ENCODE measurements at places on chromosomes 13 and 19. TPM values are rescaled to one million over a fixed set of nuclear protein-coding genes. Genes with fewer than 3 reads are reported as not detected.

SLC25A41 gene
- total RNA-seq: 0.40 TPM

NLRP7 gene
- 0.33 TPM for total RNA-seq

IGFL3 gene
- not detected for total RNA-seq

TRPM4 gene
- total RNA-seq: not detected

ZIC2 gene
- not detected for total RNA-seq

TMEM221 gene
- total RNA-seq: not detected

IL4I1 gene
- total RNA-seq: 25.5 TPM

NCR1 gene
- not detected for total RNA-seq

ATXN8OS gene
- total RNA-seq: not detected

DNA sequence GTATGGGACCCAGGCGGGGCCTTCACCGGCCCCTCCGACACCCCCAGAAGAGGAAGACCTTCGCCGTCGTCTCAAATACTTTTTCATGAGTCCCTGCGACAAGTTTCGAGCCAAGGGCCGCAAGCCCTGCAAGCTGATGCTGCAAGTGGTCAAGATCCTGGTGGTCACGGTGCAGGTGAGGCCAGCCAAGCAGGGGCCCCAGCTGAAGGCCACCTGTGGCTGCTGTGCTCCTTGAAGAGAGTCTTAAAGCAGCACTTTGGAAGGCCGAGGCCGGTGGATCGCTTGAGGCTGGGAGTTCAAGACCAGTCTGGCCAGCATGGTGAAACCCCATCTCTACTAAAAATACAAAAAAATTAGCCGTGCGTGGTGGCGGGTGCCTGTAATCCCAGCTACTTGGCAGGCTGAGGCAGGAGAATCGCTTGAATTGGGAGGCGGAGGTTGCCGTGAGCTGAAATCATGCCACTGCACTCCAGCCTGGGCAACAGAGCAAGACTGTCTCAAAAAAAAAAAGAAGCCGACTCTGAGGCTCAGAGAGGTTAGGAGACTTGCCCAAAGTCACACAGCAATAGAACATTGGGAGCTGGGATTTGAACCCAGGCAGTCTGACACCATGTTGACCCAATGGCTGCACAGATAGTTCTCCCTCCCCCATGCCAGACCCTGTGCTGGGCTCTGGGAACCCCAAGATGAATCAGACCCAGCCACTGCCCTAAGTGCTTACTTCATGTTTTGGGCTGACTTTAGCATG is 2.7 kb downstream of the MCOLN1 start:
- H3K27me3 ChIP-seq: no peaks in the 10 kb centered on the region
- no peak overlapping the region for H3K4me3 ChIP-seq
- no peak for DNase-seq
- H3K27ac ChIP-seq: no peak overlapping the region

GRCh38 chr19:38619361-38620174 is 580 bp downstream of the EIF3K start:
- H3K4me3 ChIP-seq: peak overlapping the region; percentile 100
- peaks cover 47% of the 10 kb centered on the region for H3K4me1 ChIP-seq
- no peak for DNase-seq
- peaks cover 68% of the 10 kb centered on the region for H3K36me3 ChIP-seq

- H3K4me1 ChIP-seq: no peaks in the 10 kb centered on the region
- H3K27me3 ChIP-seq: no peaks in the 10 kb centered on the region
- H3K36me3 ChIP-seq: peaks cover 26% of the 10 kb centered on the region
- H3K4me3 ChIP-seq: no peak overlapping the region
Observed at GRCh38 chr19:18350490-18350889, 10.1 kb downstream of the PGPEP1 start.

- no peak overlapping the region for H3K27ac ChIP-seq
- H3K4me3 ChIP-seq: peak overlapping the region; percentile 16
- H3K4me1 ChIP-seq: no peaks in the 10 kb centered on the region
- no peak for DNase-seq
Observed at GRCh38 chr19:56838024-56838908, 2.3 kb downstream of the PEG3 start.

DNA sequence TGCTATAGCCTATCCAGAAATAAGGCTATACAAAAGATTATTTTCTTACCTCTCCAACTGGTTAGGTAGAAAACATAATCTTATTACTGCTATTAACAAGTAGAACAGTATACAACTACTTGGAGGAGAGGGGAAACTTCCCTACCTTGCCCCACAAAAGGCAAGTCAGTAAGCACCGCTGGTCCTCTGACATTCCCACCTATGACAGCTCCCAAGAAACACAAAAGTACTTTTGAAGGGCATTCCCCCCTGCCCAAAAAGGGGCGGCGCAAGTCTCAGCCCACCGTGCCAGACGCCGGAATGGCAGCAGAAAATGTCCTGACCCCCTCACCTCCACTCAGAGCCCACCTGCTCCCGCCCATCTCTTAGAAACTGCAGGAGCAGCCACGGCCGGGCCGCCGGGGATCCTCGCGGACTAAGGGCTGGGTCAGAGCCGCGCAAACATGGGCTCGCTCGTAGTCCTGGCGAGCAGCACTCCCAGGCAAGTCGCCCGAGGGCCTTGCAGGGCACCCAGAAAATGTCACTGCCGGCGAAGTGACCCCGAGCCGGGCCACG is 437 bp downstream of the SUCLA2 start:
- peak overlapping the region; percentile 95 for H3K4me3 ChIP-seq
- H3K4me1 ChIP-seq: peaks cover 28% of the 10 kb centered on the region
- H3K27me3 ChIP-seq: no peaks in the 10 kb centered on the region
- no peak for DNase-seq

DNA sequence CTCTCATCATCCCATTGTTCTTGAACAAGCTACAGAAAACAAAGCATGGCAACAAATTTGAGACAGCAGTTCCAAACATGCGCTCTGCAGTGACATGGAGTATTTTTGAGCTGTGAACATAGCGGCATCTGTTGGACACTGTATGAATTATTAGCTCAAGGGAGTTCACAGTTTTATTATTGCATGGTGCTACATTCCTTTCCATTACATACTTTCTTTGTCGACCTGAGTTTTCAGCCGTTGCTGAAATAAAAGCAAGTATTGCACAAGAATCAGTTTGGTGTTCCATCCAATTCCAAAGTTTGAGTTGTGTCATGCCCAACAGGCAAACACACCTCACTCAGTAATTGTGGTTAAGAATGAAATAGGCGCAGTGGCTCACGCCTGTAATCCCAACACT is 30.1 kb upstream of the METTL21C start:
- no peaks in the 10 kb centered on the region for H3K36me3 ChIP-seq
- no peak overlapping the region for H3K4me3 ChIP-seq
- H3K27ac ChIP-seq: no peak overlapping the region
- no peak for DNase-seq

GRCh38 chr13:73754241-73754640 is 380.0 kb downstream of the KLF12 start:
- H3K27ac ChIP-seq: no peak overlapping the region
- H3K36me3 ChIP-seq: peaks cover 29% of the 10 kb centered on the region
- DNase-seq: no peak
- H3K4me3 ChIP-seq: no peak overlapping the region
- peaks cover 4% of the 10 kb centered on the region for H3K4me1 ChIP-seq

GRCh38 chr19:29620931-29621351 is 14.9 kb downstream of the POP4 start:
- peaks cover 12% of the 10 kb centered on the region for H3K4me1 ChIP-seq
- H3K27me3 ChIP-seq: peaks cover 9% of the 10 kb centered on the region
- DNase-seq: no peak
- peaks cover 12% of the 10 kb centered on the region for H3K36me3 ChIP-seq
- H3K27ac ChIP-seq: no peak overlapping the region

DNA sequence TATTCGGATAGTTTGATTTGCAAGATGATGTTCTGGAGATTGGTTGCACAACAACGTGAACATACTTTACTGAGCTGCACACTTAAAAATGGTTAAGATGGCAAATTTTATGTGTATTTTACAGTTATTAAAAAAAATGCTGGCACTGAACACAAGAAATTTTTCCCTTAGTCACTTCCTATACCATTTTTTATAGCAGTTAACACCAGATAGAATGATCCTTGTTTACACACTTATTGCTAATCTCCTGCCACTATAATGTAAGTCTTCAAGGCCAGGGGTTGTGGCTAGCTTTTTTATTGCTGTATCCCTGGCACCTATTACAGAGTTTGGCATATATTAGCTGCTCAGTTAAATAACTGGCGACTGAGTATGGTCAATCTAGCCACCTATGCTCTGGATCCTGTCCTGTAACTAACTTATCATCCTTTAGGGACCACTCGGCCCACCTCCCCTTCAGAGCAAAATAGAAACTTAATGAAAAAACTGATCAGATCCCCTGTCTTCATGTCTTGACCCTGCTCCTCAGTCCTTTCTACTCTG is 2.0 kb upstream of the EBPL start:
- H3K27me3 ChIP-seq: no peaks in the 10 kb centered on the region
- peak overlapping the region; percentile 1 for H3K4me3 ChIP-seq
- no peak overlapping the region for H3K27ac ChIP-seq
- peaks cover 2% of the 10 kb centered on the region for H3K36me3 ChIP-seq
- DNase-seq: no peak

DNA sequence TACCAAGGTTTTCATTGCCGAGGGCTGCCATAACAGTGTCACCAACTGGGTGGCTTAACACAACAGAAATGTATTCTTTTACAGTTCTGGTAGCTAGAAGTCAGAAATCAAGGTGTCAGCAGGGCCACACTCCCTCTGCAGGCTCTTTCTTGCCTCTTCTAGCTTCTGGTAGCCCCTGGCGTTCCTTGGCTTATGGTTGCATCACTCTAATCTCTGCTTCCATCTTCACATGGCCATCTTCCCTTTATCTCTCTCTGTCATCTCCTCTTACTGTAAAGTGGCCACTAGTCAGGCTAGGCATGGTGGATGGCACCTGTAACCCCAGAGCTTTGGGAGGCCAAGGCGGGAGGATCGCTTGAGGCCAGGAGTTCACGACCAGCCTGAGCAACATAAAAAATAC is 38.0 kb upstream of the MRI1 start:
- DNase-seq: no peak
- H3K36me3 ChIP-seq: no peaks in the 10 kb centered on the region
- H3K27ac ChIP-seq: no peak overlapping the region
- no peaks in the 10 kb centered on the region for H3K27me3 ChIP-seq

GRCh38 chr19:4087787-4088679 is 21.3 kb upstream of the ZBTB7A start:
- no peak for DNase-seq
- no peaks in the 10 kb centered on the region for H3K27me3 ChIP-seq
- peaks cover 26% of the 10 kb centered on the region for H3K4me1 ChIP-seq
- no peak overlapping the region for H3K27ac ChIP-seq
- peaks cover 17% of the 10 kb centered on the region for H3K36me3 ChIP-seq
- H3K4me3 ChIP-seq: no peak overlapping the region

DNA sequence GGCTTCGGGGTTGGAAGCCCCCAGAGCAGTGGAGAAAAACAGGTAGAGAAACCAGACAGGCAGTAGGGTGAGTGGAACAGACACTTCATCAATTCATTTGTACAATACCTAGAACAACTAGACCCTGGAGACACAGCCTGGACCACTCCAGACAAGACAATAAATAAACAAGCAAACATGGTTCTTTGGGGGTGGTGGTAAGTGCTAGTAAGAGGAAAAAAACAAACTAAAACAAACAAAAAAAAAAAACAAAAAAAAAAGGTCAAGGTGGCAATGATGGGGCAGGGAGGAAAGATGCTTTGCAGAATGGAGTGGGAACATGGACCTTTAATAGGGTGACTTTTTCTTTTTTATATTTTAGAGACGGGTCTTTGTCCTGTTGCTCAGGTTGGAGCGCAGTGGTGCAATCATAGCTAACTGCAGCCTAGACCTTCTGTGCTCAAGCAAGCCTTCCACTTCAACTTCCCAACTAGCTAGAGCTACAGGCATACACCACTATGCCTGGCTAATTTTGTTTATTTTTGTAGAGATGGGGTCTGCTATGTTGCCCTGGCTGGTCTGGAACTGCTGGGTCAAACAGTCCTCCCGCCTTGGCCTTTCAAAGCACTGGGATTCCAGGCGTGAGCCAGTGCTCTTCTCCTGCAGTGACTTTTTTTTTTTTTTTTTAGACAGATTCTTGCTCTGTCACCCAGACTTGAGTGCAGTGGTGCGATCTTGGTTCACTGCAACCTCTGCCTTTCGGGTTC is 3.1 kb downstream of the JUNB start:
- H3K4me3 ChIP-seq: peak overlapping the region; percentile 80
- H3K27ac ChIP-seq: peak overlapping the region; percentile 94
- H3K27me3 ChIP-seq: no peaks in the 10 kb centered on the region
- peaks cover 36% of the 10 kb centered on the region for H3K4me1 ChIP-seq
- no peak for DNase-seq

GRCh38 chr19:33796164-33796875 is at the start of gene KCTD15:
TSS of gene KCTD15 (plus strand) at chr19:33796870. CDS start at chr19:33800455, 3,585 bp downstream.
- peaks cover 5% of the 10 kb centered on the region for H3K4me1 ChIP-seq
- H3K4me3 ChIP-seq: peak within 1 kb of the TSS; percentile 82
- peak; percentile 36 for DNase-seq
- H3K27me3 ChIP-seq: peaks cover 16% of the 10 kb centered on the region
- no peak within 1 kb of the TSS for H3K27ac ChIP-seq
- no peaks in the 10 kb centered on the region for H3K36me3 ChIP-seq

GRCh38 chr19:50870417-50871089 is 2.7 kb upstream of the KLK2 start:
- peaks cover 27% of the 10 kb centered on the region for H3K27me3 ChIP-seq
- no peak overlapping the region for H3K4me3 ChIP-seq
- H3K4me1 ChIP-seq: no peaks in the 10 kb centered on the region
- H3K27ac ChIP-seq: no peak overlapping the region
- H3K36me3 ChIP-seq: no peaks in the 10 kb centered on the region

GRCh38 chr13:92224052-92224821 is 825.8 kb downstream of the GPC5 start:
- no peaks in the 10 kb centered on the region for H3K36me3 ChIP-seq
- no peak overlapping the region for H3K27ac ChIP-seq
- H3K4me1 ChIP-seq: no peaks in the 10 kb centered on the region
- DNase-seq: no peak
- no peak overlapping the region for H3K4me3 ChIP-seq

GRCh38 chr13:112073245-112074138 is 6.5 kb downstream of the SOX1 start:
- H3K36me3 ChIP-seq: no peaks in the 10 kb centered on the region
- no peak overlapping the region for H3K4me3 ChIP-seq
- H3K27ac ChIP-seq: no peak overlapping the region
- peaks cover 3% of the 10 kb centered on the region for H3K4me1 ChIP-seq
- no peak for DNase-seq

GRCh38 chr13:52701728-52702465 is 37.7 kb downstream of the CNMD start:
- H3K27ac ChIP-seq: no peak overlapping the region
- H3K36me3 ChIP-seq: no peaks in the 10 kb centered on the region
- H3K4me3 ChIP-seq: no peak overlapping the region
- no peaks in the 10 kb centered on the region for H3K27me3 ChIP-seq

- H3K4me1 ChIP-seq: peaks cover 23% of the 10 kb centered on the region
- no peak for DNase-seq
- no peaks in the 10 kb centered on the region for H3K27me3 ChIP-seq
- no peak overlapping the region for H3K4me3 ChIP-seq
- no peak overlapping the region for H3K27ac ChIP-seq
Observed at GRCh38 chr13:49060678-49061387, 85.1 kb downstream of the FNDC3A start.

DNA sequence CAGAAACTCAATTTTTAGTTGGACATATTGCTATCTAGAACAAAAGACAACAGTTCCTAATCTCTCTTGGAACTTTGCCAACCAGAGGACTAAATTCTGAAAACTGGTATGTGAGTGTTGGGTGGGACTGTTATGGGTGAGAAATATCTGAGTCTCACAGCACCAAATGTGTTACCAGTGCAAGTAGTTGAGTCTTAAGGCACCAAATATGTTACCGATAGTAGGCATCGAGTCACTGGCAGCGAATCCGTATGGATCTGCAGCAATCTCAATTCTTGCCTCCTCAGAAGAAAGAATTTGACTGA is 575.2 kb downstream of the DACH1 start:
- peaks cover 18% of the 10 kb centered on the region for H3K4me1 ChIP-seq
- no peaks in the 10 kb centered on the region for H3K27me3 ChIP-seq
- no peak for DNase-seq
- H3K4me3 ChIP-seq: no peak overlapping the region
- H3K27ac ChIP-seq: peak overlapping the region; percentile 85

Measured in activated B cell treated with CpG ODN at 0.5 μM for 24 hours (primary cell).